Colonic mucosa (tissue), 4 donors: ENCODE measurements at places on chromosomes 12 and 14.

- DNase-seq = no peak
Measured at GRCh38 chr12:6627616-6628015, 8.1 kb downstream of the LPAR5 start.

- DNase-seq = no peak
Measured at GRCh38 chr12:22810036-22810435, 185.1 kb downstream of the ETNK1 start.

GRCh38 chr14:74599946-74600345 is 12.1 kb downstream of the LTBP2 start:
- DNase-seq = no peak

DNA sequence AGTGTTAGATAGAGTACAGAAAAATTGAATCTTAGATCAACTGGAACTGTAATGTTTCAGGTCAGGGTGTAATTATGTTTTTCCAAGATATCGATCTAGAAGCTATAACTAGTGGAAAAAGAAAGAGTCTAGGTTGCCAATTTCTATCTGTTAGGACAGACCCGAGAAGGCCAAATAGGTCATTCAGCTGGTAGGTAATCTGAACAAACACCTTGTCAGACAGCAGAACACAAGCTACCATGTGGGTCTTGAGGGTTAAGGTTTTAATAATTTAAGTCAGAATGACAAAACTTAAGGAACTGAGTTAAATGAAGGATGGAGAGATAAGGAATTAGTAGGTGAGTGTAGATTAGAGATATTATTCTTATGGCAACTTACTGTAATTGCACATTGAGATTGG is 44.9 kb upstream of the KCNMB4 start:
- no peak for DNase-seq

DNA sequence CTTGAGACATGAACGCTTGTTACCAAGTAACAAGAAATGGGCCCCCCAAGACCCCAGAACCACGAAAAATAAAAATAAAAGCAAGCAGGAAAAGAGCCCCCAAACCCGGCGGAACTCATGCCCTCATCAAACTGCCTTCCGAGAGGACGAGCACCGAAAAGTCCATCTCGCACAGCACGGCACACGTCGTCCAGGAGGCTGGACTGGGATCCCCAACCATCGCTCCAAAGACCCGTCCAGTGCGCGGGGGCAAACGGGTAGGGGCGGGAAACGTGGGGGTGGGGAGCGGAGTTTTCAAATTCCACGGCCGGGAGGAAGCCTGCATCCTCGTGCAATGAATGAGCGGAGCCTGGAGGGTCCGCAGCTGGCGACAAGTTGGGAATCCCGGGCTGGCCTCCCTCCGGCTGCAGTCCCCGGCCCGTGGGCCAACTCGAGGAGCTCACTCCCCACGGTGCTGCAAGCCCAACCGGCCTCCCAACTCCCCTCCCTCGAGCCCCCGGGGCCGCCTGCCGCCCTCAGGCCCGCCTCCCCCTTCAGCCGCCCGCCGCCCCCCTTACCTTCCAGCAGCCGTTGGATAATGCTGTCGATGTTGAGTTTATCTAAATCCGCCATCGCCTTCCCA is 484 bp downstream of the PPP1CC start:
- peak; percentile 46 for DNase-seq

GRCh38 chr12:27505109-27505508 is 18.9 kb upstream of the PPFIBP1 start:
- no peak for DNase-seq

GRCh38 chr12:71469258-71469750 is 29.7 kb downstream of the LGR5 start:
- DNase-seq = no peak

GRCh38 chr14:77158882-77159255 is 17.3 kb upstream of the ZDHHC22 start:
- no peak for DNase-seq

DNA sequence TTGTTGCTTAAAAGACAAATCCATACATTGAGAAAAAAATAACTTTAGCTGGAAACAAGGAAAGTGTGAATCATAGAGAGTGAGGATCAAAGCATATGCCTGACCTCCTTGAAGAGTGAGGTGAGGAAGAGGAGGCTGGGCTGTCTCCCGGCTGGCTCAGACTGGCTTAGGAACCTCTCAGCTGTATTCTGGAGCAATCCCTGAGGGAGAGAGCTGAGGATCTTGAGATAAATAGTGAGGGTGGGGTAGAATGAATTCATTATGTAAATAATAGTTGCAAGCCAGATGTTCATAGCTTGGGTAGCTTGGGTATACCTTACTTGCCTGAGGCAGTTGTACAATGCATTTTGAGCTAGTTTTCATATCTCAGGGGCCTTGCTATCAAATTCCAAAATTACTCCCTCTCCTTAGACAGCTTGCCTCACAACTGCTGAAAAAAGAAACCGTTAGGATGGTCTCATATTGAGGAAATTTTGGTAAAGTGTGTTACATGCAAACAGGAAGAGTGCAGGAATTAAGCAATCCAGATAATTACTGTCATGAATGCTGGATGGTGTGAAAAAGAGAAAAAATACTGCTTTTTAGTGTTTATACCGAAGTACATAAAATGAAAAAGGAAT is 30.5 kb upstream of the SLC15A5 start:
- no peak for DNase-seq

GRCh38 chr12:121107681-121108080 is 25.0 kb upstream of the P2RX7 start:
- no peak for DNase-seq

- no peak for DNase-seq
Measured at GRCh38 chr12:64760808-64761573, 1.8 kb upstream of the GNS start.

DNA sequence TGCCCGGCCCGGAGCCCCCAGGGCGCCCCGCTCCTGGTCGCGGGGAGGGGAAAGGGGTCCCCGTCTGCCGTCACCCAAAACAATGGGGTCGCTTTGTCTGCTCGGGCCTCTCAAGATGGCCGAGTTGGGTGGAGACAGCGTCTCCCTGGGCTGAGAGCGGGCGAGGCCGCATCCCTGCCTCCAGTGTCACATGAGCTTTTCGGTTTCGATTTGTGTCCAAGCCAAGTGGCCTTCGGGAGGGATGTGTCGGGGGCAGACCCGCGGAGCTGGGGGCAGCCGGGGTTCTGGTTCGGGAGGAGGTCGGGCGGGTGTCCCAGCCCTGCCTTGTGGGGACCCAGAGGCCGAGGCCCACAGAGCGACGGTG is 790 bp downstream of the DYNC1H1 start:
- DNase-seq = peak; percentile 82

DNA sequence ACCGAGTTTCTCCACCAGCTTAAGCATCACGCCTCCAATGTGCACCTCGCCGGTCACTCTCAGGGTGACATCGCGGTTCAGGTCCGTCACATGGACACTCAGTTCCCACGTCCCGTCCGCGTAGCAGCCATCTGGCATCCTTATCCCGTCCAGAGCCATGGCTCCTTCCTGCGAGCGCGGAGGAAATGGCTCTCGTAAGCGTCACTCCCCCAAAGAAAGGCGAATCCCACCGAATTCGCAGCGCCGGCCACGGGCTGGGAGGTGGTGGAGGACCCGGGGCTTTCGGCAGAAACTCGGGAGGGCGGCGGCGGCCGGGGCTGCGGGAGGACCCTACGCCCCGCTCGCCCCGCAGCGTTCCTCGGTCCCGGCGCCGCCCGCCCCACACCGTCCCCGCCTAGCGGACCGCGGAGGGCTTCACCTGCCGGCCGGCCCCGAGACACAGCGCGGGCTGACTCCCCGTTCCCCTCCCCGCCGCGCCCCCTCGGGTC is 396 bp downstream of the FERMT2 start:
- DNase-seq = peak; percentile 52

DNA sequence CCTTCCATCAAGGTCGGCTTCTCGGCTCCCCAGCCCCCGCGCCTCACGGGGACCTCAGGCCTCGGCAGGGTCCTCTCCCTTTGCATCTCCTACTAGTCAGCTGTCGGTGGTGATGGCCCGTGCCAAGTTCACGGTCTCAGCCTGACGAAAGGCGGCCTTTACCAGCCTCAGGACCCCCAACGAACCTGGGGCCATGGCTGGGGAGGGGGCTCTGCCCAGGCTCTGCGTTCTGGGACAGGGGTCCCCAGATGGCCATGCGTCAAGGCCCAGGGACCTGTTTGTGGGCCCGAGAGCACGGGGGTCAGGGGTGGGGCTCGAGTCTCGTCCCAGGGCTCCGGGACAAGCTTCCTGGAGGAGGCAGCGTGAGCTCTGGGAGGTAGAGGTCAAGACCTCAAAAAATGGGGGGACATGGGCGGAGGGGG is 32.8 kb upstream of the DEGS2 start:
- peak; percentile 27 for DNase-seq

DNA sequence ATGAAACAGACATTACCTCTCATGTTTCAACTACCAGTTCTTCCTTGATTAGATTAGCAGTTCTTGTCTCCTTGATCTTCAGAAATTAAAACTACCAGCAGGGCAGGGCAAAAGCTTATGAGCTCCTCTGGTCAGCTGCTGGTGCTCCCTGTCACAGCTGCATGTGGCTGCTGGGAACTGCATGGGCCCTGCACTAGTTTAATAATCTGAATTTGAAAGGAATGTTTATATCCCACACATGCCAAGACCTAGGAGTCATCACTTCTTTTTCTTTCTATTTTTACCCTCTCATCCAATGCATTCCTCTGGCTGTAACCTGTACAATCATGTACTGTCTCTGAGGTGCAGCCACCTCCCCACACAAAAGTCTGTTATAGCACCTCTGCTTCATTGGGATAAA is 73.9 kb downstream of the ARMH4 start:
- no peak for DNase-seq

GRCh38 chr14:20732477-20732876 is 13.2 kb upstream of the EDDM3A start:
- DNase-seq = no peak

GRCh38 chr14:81392976-81393643 is 7.0 kb downstream of the STON2 start:
- DNase-seq = no peak

GRCh38 chr12:75648856-75649255 is 137.4 kb upstream of the KRR1 start:
- DNase-seq = no peak

DNA sequence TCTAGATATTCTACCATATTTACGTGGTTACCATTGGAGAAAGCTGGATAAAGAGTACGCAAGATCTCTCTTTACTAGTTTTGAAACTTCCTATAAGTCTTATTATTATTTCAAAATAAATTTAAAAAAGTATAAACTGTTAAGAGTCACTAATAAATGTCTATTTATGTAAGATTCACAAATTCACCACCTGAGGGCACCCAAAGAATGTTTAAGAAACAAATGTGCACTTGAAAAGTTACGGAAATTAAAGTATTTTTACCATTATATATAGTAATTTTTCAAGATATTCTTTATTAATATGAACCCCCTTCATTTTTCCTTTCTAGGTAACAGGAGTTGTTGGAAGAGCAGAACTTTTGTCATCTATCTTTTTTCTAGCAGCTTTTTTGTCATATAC is 11.9 kb downstream of the TMTC3 start:
- no peak for DNase-seq

DNA sequence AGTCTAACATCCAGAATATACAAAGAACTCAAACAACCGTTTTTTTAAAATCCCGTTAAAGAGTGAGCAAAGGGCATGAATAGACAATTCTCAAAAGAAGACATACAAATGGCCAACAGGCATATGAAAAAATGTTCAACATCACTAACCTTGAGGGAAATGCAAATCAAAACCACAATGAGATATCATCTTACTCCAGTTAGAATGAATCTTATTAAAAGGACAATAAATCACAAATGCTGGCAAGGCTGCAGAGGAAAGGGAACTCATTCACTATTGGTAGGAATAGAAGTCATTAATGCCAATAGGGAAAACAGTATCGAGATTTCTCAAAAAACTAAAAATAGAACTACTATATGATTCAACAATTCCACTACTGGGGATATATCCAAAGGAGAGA is 520.1 kb downstream of the RMST start:
- DNase-seq = no peak

GRCh38 chr14:33414041-33414440 is 475.4 kb downstream of the NPAS3 start:
- no peak for DNase-seq

DNA sequence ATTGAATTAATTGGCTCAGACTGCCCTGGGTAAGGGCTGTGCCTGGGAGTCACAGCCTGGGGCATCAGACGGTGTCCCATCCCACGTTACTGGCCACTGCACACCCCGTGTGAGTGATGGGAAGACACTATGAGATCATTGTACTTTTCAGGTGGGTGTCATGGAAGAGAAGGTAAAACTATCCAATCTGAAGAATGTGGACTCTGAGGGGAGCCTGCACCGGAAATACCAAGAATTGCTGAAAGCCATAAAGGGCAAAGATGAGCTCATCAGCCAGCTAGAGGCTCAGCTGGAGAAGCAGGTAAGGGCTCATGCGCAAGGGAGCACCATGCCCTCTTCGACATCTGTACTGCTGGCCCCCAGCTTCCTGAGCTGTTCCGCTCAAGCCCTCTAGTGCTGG is 24.0 kb downstream of the PLEKHH1 start:
- DNase-seq = no peak

GRCh38 chr12:108693751-108694150 is 37.6 kb downstream of the CORO1C start:
- no peak for DNase-seq

GRCh38 chr14:54480830-54481562 is 7.8 kb downstream of the GMFB start:
- no peak for DNase-seq

DNA sequence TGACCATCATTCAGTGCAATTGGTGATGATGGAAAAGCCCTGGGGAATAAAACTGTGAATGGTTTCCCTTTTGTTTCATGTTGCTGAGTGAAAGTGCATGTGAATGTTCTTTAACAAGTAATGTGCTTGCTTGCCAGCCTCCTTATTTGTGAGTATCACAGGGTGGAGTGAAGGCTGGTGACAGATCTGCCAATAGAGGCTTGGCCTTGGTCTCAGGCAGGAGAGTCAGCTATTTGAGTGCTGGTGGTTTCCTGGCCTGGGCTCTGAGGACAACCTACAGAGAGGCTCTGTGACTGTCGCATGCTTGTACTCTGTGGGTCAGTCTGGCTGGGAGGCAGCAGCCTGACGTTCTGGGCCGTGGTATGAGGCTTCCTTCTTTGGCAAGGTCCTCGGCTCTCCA is 20.7 kb downstream of the KRT85 start:
- DNase-seq = no peak

- no peak for DNase-seq
Measured at GRCh38 chr14:65387171-65387570, 25.4 kb upstream of the FUT8 start.

DNA sequence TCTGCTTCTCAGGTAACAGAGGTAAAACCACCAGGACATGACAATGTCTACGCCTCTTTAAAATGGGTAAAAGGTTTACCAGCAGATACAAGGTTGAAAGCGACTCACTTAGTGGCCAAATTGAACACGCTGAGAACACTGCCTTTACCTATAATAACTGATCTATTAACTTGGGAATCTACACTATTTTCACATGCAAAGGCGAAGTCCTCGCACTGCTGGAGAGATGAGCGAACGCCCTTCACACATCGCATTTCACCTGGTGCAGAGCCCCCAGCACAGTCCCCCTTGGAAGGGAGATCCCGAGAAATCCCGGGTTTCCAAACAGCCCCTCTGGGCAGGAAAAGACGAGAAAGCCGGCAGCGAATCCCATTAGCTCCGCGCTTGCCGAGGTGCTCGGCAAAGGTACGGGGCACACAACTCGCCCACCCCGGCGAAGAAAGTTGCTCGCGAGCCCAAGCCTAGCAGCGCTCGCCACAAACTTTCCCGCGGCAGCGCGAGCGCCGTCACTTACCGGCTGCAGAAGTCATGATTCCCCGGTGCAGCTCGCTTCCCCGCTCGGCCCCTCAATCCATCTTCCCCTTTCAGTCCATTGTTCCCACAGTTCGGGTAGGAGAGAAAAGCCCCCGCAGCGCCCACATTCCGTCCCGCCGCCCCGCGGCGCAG is 423 bp downstream of the FGD6 start:
- no peak for DNase-seq
